ENCODE measurements at places on chromosomes 4 and X.

GRCh38 chr4:142091691-142092182 lies 455.4 kb downstream of the IL15 start:
- peaks cover 15% of the 10 kb centered on the region for H3K36me3 ChIP-seq
- H3K27me3 ChIP-seq, result no peaks in the 10 kb centered on the region
- no peak overlapping the region for H3K4me3 ChIP-seq
- DNase-seq, result no peak
- peak overlapping the region; percentile 94 for H3K27ac ChIP-seq
- H3K4me1 ChIP-seq, result peaks cover 43% of the 10 kb centered on the region

DNA sequence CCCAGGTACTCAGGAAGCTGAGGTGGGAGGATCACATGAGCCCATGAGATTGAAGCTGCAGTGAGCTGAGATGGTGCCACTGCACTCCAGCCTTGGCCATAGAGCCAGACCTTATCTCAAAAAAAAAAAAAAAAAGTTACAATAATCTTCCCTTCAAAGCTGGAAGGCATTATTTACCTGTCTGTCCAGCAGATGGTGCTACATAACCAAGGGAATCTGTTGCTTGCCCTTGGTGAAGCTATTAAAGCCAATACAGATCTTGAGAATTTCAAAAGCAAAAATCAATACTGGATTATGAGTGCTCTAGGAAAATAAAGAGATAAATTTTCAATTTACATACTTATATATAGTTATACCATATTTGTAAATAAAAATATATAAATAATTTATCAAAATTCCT lies 25.9 kb downstream of the PKD2 start:
- no peak overlapping the region for H3K27ac ChIP-seq
- H3K36me3 ChIP-seq, result peaks cover 42% of the 10 kb centered on the region
- DNase-seq, result no peak
- peaks cover 4% of the 10 kb centered on the region for H3K4me1 ChIP-seq
- no peak overlapping the region for H3K4me3 ChIP-seq

- H3K4me3 ChIP-seq, result no peak overlapping the region
- peaks cover 40% of the 10 kb centered on the region for H3K4me1 ChIP-seq
- peak; percentile 94 for DNase-seq
- H3K27ac ChIP-seq, result peak overlapping the region; percentile 85
- peaks cover 5% of the 10 kb centered on the region for H3K36me3 ChIP-seq
Measured at GRCh38 chr4:48909697-48910096, 3.1 kb upstream of the OCIAD2 start.

DNA sequence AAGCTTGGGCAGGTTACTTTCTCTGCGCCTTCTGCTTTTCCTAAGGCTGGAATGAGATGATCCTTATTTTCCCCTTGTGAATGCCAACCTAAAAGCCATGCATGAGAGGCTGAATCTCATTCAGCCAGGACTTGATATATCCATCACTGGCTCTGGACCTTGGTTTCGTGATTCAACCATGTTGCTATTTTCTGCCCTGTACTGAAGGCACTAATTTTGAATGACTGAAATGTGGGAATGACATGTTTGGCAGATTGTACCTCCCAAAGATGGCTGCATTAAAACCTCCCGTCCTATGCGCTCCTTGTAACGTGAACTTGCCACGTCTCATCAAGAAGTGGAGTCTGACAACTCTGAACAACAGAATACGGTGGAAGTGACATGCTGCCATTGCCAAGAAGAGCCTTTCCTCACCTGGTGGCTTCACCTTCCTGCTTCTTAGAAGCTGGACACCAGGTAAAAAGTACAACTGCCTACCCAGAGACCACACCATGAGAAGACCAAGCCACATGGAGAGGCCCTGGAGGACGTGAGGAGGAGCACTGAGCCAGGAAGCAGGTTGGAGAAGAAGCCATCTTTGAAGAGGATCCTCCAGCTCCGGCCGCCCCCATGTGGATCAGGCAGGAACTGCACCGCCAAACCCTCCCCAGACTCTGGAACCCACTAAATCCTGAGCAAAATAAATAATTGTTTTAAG lies 174.5 kb downstream of the NSUN7 start:
- H3K4me1 ChIP-seq, result no peaks in the 10 kb centered on the region
- H3K27me3 ChIP-seq, result no peaks in the 10 kb centered on the region
- H3K36me3 ChIP-seq, result peaks cover 52% of the 10 kb centered on the region
- DNase-seq, result no peak
- no peak overlapping the region for H3K27ac ChIP-seq

DNA sequence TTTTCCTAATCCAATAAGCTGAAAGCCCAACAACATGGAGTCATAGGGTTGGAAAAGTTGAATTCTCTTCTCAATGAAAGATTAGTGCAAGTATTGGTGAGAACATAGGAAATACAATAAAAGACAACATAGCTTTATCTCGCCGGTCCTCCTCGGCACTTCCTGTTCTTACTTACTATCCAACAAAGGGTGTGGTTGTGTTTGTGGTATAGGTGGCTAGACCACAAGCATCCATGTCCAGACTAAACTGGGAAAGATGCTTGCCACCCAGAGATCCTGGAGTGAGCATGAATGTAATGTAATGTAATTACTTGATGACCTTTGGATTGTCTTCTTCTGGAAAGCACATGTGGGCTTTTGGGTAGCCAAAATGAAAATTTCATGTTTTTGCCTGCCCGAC lies 223.8 kb downstream of the CPE start:
- no peaks in the 10 kb centered on the region for H3K36me3 ChIP-seq
- H3K27me3 ChIP-seq, result no peaks in the 10 kb centered on the region
- H3K4me3 ChIP-seq, result no peak overlapping the region
- H3K4me1 ChIP-seq, result no peaks in the 10 kb centered on the region
- no peak overlapping the region for H3K27ac ChIP-seq

DNA sequence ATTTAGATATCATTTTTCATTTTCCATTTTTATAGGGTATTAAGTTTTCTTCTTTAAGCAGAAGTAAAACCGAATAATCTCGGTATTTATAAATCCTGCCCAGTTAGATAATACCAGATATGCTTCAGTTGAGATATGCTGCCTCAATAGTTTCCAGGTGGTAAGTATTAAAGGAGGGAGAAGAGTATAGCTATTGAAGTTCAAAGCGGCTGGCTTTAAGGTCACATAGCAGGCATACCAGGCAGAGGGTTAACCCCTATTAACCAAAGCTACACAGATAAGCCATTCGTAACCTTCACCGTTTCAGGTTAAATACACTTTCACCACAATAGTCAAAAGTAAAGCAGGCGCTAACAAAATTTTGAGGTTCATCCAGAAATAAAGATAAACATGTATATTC lies 54.2 kb downstream of the EDNRA start:
- H3K4me3 ChIP-seq, result no peak overlapping the region
- H3K27me3 ChIP-seq, result no peaks in the 10 kb centered on the region
- H3K36me3 ChIP-seq, result no peaks in the 10 kb centered on the region
- H3K4me1 ChIP-seq, result no peaks in the 10 kb centered on the region
- DNase-seq, result no peak

DNA sequence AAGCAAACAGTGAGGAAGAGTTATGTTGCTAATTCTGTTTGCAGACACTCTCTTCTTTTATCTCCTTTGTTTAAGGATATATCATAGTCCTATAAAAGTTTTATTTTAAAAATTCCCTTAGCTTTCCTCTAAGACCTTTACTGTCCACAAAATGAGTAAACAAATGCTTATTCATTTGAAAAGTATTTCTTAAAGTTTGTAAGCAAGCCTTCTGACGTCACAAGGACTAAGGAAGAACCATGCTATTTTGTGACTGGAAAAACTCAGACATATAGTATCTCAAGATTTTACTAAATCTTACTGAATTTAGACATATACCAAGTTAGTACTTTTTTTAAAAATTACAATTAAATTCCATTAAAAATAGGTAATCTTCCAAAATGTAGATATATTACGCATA lies 5.2 kb upstream of the RBMXL3 start:
- no peaks in the 10 kb centered on the region for H3K4me1 ChIP-seq
- no peaks in the 10 kb centered on the region for H3K36me3 ChIP-seq
- H3K27me3 ChIP-seq, result no peaks in the 10 kb centered on the region
- H3K27ac ChIP-seq, result no peak overlapping the region
- DNase-seq, result no peak
- no peak overlapping the region for H3K4me3 ChIP-seq

GRCh38 chrX:11431786-11432185 lies 138.6 kb downstream of the AMELX start:
- no peaks in the 10 kb centered on the region for H3K36me3 ChIP-seq
- no peak for DNase-seq
- H3K4me1 ChIP-seq, result no peaks in the 10 kb centered on the region

DNA sequence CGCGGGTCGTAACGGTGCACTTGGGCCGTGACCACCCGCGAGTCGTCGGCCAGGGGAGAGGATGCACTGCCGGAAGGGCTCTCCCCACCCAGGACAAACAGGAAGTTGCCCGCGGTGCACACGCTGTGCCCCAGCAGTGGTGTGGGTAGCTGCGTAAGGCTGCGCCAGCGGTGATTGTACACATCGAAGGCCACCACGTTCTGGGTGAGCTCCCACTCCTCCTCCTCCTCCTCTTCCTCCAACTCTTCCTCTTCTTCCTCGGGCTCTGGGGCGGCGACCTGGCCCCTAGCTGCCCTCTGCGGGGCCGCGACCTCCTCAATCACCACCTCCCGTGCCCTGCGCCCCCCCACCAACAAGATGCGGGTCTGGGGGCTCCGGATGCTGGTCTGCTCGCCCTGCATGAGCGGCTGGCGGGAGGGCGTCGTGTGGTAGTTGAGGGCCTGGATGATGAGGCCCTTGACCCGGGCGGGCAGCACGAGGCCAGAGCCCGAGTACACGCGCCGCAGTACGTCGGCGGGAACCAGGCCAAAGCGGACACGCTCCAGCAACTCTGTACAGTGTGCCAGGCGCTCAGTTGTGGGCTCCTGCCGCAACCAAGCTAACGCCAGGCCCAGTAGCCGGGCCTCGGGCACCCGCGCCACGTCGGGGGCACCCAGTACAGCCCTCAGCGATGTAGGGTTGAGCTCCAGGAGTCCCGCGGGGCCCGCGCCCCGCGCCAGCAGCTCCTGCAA lies 1.4 kb downstream of the KLHL34 start:
- H3K27me3 ChIP-seq, result no peaks in the 10 kb centered on the region
- DNase-seq, result no peak
- no peaks in the 10 kb centered on the region for H3K36me3 ChIP-seq

DNA sequence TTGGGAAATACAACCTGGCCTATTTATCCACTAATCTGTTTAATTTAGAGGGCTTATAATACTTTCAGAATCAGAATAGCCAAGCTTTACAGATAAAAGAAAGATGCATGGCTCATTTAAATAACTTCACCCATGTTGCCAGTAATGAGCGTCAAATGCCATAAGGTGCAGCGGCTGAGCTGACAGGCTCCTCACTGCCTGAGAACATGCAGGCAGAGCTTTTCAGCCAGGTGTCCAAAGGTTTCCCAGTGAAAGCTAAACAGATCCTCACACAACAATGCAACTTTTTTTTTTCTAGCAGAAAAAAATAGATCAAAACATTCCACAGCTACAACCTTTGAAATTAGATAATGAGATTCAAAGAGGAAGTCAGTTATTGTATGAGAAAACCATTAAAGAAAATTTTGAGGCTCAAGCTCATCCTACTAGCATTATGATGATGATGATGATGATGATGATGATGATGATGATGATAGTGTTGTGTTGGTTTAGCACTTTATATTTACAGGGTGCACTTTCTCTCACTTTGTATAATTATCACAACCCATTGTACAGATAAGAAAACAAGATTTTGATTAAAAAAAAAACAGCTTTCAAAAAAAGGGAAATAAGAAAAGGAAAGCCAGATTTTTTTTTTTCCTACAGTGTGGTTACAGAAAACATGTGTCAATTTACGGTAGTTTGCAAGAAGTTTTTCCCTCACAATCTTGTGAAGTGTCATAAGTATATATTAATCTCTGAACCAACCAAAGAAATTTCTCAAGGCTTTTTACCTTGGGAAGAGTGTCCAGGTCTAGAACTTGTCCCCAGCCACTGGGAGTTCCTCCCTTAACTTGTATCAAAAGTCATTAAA lies 12.2 kb upstream of the TNIP3 start:
- H3K4me1 ChIP-seq, result no peaks in the 10 kb centered on the region
- no peaks in the 10 kb centered on the region for H3K27me3 ChIP-seq
- no peak overlapping the region for H3K4me3 ChIP-seq
- no peak for DNase-seq
- H3K36me3 ChIP-seq, result no peaks in the 10 kb centered on the region

- DNase-seq, result no peak
- H3K27ac ChIP-seq, result peak overlapping the region; percentile 75
- H3K4me1 ChIP-seq, result peaks cover 19% of the 10 kb centered on the region
- H3K36me3 ChIP-seq, result no peaks in the 10 kb centered on the region
Measured at GRCh38 chr4:83009529-83009928, 1.1 kb downstream of the LIN54 start.

DNA sequence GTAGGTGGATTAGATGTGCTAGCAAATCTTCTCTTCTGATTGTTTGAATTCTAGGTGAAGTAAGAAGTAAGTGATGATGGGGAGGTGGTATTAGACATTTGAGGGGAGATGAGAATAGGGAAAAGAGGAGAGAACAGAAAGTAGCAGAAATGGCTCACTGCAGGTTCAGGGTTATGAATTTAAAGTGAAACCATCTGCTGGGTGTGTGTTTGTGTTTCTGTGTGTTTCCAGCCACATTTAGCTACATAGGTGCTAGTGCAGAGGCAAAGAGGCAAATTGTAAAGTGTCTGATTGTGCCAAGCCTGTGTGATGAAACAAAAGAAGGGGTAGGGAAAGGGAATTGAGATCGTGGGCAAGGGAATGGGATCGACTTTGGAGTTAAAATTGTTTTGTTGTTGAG lies 50.6 kb downstream of the ZFX start:
- no peak for DNase-seq
- no peaks in the 10 kb centered on the region for H3K27me3 ChIP-seq
- no peaks in the 10 kb centered on the region for H3K36me3 ChIP-seq
- H3K4me1 ChIP-seq, result no peaks in the 10 kb centered on the region

DNA sequence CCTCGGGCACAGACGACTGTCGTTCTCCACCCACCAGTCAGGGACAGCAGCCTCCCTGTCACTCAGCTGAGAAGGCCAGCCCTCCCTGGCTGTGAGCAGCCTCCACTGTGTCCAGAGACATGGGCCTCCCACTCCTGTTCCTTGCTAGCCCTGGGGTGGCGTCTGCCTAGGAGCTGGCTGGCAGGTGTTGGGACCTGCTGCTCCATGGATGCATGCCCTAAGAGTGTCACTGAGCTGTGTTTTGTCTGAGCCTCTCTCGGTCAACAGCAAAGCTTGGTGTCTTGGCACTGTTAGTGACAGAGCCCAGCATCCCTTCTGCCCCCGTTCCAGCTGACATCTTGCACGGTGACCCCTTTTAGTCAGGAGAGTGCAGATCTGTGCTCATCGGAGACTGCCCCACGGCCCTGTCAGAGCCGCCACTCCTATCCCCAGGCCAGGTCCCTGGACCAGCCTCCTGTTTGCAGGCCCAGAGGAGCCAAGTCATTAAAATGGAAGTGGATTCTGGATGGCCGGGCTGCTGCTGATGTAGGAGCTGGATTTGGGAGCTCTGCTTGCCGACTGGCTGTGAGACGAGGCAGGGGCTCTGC lies 7.9 kb upstream of the MSANTD1 start:
- H3K4me1 ChIP-seq, result no peaks in the 10 kb centered on the region
- no peak for DNase-seq
- no peak overlapping the region for H3K27ac ChIP-seq
- H3K36me3 ChIP-seq, result peaks cover 4% of the 10 kb centered on the region
- no peak overlapping the region for H3K4me3 ChIP-seq

DNA sequence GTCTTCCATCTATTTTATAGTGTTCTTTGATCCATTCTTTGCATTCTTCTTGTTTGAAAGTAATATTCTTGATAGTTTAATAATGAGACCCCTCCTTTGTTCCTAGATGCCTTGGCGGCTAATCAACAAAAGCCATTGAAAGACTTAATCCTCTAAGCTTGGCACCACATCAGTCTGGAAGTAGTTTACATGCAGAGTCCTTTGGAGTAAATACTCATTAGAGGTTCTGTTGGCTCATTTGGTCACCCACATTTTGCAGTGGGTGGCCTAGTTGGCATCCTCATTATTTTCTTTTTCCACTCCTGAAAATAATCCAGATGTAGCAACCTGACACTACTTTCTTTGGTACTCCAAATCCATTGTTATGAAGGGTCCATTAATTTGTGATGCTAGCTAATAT lies 64.5 kb downstream of the DKK2 start:
- no peak for DNase-seq
- H3K27ac ChIP-seq, result no peak overlapping the region
